ENCODE measurements at places on chromosomes 13 and 19.

DNA sequence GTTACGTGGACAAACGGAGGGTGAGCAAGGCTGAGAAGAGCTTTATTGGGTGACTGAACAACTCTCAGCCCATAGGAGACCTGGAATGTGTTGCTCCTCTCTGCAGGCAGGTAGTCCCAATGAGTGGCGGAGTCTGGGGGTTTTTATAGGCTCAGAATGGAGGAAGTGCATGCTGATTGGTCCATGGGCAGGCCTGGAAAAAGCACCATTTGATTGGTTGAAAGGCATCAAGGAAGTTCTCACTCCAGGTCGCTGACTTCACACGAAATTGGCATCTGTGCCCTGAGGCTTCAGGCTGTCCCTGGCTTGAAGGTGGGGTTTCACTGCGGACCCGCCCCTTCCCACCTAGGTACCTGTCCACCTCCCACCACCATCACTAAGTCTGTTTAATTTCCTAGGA is 65.4 kb downstream of the SPATA13 start:
- no peak for DNase-seq

- DNase-seq = no peak
These were observed 63.7 kb upstream of the MRI1 start for GRCh38 chr19:13700621-13701020.

DNA sequence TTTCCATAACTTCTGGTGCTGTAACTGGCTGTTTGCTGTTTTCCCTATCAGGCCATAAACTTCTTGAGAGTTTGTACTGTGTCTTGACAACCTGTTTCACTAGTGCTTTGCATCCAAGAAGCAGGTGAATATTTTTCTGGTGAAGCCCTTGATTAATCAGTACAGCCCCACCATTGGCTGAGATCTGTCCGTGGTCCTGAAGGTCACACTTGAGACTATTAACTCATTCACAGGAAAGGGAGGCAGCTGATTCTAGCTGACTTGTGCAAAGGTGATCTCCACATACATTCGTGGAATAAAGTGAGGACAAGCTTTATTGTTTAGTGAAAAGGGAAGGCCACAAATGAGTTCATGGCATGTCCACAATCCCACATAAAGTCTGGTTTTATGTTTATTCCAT is 61.4 kb upstream of the ZNF835 start:
- DNase-seq = no peak

DNA sequence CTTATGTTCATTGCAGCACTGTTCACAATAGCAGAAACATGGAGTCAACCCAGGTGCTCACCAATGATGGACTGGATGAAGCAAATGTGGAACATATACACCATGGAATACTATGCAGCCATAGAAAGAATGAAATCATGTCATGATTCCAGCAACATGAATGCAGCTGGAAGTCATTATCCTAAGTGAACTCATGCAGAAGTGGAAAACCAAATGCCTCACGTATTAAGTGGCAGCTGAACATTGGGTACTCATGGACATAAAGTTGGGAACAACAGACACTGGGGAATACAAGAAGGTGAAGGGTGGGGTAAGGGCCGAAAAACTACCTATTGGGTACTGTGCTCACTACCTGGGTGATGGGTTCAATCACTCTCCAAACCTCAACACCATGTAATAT is 915.9 kb downstream of the UQCRFS1 start:
- no peak for DNase-seq

DNA sequence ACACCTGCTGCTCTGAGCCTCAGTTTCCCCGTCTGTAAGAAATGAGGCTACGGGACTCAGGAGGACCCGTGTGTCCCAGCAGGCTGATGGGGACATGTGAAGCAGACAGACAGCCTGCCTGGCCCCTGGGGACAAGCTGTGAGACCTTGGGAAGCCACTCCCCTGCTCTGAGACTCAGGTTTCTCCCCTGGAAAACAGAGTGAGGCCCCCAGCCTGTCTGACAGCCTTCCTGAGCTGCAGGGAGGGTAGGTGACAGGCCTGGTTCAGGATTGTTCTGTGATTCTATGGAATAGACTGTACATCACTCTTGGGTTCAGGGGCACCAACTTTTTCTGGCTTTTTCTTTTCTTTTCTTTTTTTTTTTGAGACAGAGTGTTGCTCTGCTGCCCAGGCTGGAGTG is 2.9 kb upstream of the NTF4 start:
- no peak for DNase-seq

- DNase-seq = no peak
These were observed 8.4 kb upstream of the HTR2A start for GRCh38 chr13:46905249-46905648.

DNA sequence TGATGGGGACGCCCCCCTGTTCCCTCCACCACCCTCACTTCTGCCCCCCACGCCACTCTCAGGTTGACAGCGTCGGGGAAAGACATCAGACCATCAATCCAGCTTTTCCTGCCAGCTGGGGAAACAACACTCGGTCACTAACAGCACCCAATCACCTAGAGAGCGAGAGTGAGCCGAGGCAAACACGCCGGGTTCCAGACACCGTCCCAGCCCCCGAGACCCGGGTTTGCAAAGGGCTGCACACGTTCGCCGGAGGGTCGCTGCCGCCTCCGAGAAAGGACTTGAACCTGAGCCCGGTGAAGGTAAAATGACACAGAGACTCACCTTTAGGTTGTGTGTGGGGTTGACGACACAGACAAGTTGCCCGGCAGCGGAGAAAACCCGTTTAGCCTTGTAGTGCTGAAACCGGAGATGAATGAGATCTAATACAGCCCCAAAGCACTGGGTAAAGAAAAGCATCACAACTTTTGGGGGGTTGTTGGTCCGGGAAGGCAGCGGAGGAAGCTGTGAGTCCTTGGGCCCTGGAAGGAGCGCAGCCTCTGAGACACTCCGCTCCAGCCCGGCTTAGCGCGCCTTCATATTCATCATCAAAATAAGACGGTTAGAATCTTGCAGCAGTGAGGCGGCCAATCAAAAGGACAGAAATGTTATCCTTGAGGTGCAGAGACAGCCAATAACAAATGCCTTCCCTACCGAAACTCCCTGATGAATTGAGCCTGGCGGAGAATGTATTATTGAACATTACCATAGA is at the start of gene SIAH3:
Gene SIAH3, minus strand, starts transcription at position 583 of the 751 bp plus-strand sequence. Its CDS starts 124 bp downstream, at position 459.
- DNase-seq = peak; percentile 5

DNA sequence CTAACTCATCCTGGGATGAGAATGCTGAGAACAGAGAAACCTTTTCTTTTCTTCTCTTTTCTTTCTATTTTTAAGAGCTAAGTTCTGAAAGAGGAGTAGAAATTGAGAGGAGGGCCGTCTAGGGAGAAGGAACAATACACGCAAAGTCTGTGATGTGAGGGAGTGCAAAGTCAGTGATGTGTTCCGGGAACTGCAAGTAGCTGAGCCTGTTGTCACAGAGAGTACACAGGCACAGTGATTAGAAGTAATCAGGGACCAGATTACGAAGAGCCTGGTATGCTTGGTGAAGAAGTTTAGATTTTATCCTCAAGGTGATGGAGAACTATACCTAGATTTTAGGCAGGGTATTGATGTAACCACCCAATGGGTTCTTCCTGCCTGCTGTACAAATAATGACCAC is 32.0 kb upstream of the CXCL17 start:
- DNase-seq = no peak

- DNase-seq = no peak
These were observed 216.5 kb downstream of the EFNB2 start for GRCh38 chr13:106318941-106319411.

- DNase-seq = no peak
These were observed 4.8 kb upstream of the IFI30 start for GRCh38 chr19:18168673-18169381.

GRCh38 chr19:6769006-6769619 is 1.9 kb upstream of the SH2D3A start:
- DNase-seq = peak; percentile 27

DNA sequence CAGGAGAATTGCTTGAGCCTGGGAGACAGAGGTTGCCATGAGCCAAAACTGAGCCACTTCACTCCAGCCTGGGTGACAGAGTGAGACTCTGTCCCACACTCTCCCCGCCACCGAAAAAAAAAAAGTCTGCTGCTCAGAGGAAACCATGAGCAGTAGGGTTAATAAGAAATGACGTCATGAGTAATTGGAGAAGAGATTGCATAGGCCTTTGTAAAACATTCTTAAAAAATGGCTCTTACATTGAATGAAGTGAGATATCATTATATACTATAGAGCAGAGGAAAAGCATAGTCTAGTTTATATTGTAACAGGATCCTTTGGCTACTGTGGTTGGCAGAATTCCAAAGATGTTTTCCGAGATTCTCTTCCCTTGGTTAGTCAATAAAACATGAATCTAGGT is 228.2 kb downstream of the PCDH20 start:
- DNase-seq = no peak

DNA sequence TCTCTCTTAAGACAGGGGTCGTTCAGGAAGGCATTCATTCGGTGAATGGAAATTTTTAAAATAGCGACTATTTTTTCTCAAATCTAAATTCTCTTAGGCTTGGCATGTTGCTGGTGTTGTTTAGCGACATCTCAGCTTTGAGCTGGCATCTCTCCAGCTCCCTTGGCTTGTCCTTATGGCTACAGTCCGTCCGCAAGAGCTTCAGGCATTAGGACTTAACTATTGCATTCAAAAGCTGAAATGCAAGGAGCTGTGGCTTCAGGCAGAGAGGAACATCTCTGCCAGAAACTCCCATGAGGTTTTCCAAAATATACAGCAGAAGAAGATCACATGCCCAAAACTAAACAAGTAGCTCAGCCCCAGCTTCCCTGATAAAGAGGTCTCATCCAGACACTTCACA is 578.5 kb downstream of the EFNB2 start:
- DNase-seq = no peak

GRCh38 chr19:20422216-20423205 is 143.1 kb downstream of the ZNF737 start:
- no peak for DNase-seq

DNA sequence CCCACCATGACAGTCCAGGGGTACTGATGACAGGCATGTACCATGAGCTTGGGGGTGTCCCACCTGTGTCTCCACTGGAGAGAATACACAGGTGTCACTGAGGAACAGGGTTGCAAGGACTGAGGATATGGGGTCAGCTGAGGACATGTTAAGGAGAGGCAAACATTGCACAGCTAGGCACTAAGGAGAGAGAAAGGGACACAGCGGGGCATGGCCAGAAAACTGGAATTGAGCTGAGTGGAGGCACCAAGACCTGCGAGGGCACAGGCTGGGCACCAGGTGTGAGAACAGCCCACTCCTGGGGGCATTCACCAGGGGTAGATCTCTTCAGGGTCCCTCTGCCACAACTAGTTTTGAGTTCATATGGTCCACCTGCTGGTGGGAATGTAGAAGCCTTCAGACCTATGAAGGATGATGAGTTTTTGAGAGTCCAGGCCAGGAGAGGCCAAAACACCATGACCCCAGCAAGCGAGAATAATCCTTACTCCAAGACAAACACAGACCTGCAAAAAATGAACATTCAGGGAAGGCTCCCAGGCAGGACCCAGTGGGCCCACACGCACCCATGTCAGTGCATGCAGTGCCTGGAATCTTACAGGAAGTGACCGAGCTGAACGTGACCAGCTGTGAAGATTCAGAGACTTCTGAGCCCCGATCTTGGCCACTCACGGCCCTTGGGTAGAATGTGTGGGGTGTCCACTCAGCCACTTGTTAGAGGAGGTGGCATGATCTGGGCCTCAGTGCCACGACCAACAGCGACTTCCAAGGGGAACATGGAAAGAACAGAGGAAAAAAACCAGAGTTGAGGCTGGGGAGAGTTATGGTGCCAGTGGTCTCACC is 1.4 kb upstream of the ZNF584 start:
- DNase-seq = no peak

GRCh38 chr13:25762281-25762680 is 289.5 kb downstream of the SHISA2 start:
- no peak for DNase-seq

GRCh38 chr19:52007451-52007805 is 583 bp downstream of the ZNF615 start:
- no peak for DNase-seq

- DNase-seq = no peak
These were observed 39.6 kb downstream of the LTBP4 start for GRCh38 chr19:40640744-40641143.

DNA sequence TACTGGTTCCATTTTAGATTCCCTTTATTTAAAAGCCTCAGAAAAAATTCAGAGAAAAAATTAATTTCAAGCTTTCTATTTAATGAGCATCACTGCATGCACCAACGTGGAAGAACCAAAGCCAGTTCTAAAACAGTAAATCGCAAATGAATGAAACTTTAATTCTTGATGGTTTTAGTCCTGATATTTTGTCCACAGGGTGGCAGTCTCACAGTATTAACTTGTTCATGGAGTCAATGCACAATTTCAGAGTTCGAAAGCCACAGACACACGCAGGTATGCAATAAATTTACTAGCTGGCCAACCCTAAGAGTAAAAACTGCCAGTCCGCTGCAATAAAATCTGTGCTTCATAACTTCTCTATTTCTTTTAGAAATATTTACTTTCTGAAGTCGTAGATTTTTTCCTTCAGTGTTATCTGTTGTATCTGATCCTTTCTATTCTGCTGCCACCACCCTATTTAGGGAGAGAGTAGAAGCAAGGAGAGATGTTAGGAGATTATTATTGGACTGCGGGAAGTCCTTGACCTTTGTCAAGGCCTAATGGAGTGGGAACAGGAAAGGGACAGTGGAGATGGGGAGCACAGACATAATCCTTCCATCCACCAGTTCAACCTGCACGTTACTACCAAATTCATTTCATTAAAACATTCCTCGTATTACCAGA is 7.0 kb upstream of the WBP4 start:
- DNase-seq = peak; percentile 73

DNA sequence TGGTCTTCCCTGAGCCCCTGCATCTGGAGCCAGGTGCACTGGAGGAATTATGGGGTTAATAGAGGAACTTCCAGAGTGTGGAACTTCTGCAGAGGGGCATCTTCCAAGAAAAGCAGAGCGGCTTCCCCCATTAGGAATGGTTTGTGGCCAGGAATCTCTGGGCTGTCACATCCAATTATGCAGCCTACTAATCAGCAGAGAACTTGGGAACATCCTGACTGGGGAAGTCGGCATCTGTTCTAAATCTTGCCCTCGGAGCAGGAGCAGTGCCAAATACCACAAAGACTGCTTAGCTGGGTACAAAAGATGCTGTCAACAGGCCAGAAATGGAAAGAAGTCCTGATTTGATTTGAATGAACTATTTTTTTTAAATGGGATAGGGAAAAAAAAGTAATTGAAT is 435.1 kb downstream of the ZNF536 start:
- no peak for DNase-seq

DNA sequence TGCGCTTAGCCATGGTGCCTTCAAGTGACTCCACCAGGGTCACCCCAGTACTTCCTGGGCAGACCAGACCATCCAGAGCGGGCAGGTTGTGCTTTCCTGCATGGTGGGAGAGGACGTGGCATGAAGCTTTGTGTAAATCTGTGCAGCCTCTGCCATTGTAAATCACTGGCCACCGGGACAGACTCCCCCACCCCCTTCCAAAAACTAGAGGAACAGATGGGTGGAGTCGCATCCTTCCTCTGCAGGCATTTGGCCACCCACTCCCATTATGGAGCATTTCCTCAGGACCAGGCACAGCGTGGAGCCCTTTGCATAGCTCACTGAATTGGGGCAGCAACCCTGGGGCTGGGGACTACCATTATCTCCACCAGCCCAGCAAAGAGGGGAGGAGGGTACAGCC is 8.2 kb downstream of the BCKDHA start:
- DNase-seq = no peak

- no peak for DNase-seq
These were observed 15.2 kb upstream of the TSC22D1 start for GRCh38 chr13:44591316-44591715.

Data from CD4-positive, alpha-beta T cell treated with Interleukin-2 at 100 ng/mL for 4 hours (primary cell).